CD4-positive, alpha-beta T cell treated with Interleukin-12 subunit alpha and Interleukin-12 subunit beta, for 1 hour (primary cell): ENCODE measurements at places on chromosomes 13 and 19.

DNA sequence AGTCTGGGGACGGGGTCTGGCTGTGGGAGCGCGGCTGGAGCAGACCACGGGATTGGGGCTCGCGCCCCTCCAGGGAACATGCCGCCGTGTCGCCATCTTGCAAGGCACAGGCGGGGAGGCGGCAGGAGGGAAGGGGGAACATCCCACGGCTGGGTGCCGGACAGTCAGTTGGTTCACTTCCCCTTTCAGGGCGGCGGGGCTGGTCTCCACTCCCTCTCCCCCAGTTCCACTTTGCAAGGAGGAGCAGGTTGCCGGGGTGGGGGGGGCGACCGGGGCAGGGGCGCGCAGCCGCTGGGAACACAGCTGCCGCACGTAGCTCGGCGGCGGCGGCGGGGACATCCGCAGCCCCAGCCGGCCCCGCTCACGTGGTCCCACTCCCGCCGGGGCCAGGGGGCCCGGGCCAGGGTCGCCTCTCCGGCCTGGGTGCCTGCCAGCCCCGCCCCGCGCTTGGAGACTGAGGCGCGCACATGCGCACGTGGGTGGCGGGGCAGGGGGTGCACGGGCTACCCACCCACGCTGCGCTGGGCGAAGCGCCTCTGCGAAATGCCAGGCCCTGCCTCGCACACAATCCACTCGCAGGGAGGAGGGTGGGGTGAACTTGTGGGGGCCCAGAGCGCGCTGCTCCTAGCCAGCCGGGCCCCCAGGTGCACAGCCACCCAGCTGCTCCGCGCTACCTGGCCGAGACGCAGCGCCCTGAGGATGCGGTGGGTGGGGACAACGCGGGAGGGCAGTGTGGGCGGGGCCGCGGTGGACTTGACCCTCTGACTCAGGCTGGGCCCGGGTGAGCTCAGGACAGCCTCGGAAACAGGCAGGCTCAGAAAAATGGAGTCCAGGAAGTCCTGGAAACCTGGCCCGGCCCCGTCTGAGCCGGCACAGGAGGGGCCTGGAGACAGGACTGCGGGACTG is 6.4 kb downstream of the KLF16 start:
- DNase-seq, result no peak

DNA sequence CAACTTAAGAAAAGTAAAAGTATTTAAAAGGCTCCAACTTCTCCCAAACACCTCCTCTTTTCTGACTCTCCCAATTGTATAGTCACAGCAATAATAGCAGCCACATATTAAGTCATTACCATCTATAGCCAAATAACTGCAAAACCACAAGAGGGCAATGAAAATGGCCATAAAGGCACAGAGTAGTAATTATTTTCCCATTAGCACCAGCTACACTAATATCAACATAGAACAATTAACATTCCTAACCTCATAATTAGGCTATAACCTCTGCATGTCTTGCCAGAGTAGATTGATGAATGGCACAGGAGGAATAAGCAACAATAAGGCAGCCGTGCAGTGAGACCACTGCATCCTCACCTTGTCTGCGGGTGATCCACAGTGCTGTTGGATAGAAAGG is 226.4 kb upstream of the SERP2 start:
- DNase-seq, result no peak

- no peak for DNase-seq
These were observed 114.5 kb downstream of the STK24 start for GRCh38 chr13:98462241-98462882.

- no peak for DNase-seq
These were observed 977 bp downstream of the EPHX3 start for GRCh38 chr19:15231271-15231670.

DNA sequence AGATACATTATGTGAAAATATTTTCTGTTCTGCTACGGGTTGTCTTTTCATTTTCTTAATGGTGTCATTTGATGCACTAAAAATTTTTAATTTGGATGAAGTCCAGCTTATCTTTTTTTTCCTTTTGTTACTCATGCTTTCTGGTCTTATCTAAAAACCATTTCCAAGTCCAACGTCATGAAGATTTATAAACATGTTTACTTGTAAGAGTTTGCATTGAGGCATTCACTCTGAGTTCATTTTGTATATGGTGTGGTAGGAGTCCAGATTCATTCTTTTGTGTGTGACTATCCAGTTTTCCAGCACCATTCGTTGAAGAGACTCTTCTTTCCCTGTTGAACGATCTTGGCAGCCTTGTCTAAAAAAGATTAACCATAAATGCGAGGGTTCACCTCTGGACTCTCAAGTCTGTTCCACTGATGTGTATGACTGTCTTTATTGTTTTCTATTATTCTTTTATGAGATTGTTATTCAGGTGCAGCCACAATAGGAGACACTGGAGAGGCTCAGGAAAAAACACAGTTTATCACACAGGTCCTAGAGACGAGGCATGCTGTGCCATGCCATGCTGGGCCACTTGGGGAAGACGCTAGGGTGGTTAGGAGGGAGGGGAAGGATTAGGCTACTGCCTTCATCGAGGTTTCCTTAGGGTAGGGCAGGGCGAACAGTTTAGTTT is 35.0 kb downstream of the NAA16 start:
- no peak for DNase-seq

GRCh38 chr19:34639491-34640085 is 37.4 kb downstream of the SCGB2B2 start:
- peak; percentile 71 for DNase-seq

- no peak for DNase-seq
These were observed 207.6 kb downstream of the DACH1 start for GRCh38 chr13:71659404-71659803.

DNA sequence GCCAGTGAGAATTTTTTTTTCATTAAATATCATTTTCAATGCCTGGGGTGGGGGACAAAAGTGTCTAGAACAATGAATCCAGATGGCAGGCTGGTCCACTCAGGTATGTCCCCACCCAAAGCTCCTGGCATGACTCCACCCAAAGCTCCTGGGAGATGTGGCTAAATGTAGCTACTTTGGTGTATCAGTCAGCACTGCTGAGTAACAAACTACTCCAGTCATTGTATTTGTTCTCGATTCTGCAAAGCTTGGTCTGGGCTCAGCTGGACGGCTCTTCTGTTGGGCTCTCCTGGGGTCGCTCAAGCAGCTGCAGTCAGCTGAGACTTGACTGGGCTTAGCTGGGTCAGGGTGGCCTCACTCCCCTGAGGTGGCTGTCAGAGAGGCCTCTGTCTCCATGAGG is 48.5 kb downstream of the CELF5 start:
- no peak for DNase-seq

GRCh38 chr19:3471954-3472655 is 8.2 kb downstream of the SMIM24 start:
- peak; percentile 30 for DNase-seq

GRCh38 chr19:14091813-14092462 is 1.4 kb upstream of the SAMD1 start:
- no peak for DNase-seq

DNA sequence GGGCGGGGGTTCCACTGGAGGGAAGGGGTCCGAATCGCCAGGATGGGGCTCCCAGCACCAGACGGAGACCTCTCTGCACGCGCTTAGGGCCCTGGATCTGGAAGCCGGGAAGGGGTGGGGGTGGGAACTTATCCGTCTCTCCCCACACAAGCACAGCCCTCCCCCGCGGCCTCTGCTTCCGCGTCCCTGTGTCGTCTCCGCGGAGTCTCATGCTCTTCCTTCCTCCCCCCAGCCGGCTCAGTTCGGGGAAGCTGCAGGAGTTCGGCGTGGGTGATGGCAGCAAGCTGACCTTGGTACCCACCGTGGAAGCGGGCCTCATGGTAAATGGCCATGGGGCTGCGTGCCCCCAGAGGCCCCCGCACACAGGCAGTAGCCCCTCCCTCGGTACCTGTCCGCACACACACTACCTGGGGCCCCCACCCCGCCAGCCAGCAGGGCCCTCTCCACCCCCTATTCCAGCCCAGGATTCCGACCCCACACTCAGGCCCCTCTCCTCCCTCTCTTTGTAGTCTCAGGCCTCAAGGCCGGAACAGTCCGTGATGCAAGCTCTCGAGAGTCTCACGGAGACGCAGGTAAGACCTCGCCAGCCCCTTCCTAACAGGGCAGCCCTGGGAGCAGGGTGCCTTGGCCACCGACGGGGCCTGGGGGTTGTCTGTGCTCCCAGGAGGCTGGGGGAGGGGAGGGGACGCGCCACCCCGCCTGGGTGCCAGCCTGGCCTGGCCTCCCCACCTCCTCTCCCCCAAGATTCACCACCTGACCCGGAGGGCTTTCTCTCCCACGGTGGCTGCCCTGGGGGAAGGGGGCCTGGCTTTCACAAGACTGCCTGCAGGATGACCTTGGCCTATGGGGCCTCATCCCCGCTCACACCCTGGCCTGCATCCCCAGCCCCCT is 3.2 kb downstream of the MIDN start:
- peak; percentile 66 for DNase-seq

GRCh38 chr19:40791349-40791748 is 7.6 kb upstream of the EGLN2 start:
- DNase-seq, result no peak

DNA sequence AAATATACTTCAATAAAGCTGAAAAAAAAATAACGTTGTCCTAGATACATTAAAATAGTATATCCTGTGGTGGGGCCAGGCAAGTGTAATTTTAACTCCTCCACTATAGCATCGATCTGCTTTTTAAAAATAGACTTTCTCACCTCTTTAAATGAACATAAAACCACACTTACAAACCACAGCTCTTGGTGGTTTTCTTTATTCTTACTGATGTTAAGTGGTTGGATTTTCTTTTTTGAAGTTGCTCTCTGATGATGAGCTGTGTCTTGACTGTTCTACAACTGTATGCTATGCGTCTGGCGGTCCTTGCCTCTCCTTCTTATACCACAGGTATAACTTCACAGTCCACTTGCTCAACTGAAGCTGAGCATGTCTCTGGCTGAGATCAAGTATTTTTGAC is 721.5 kb upstream of the KLHL1 start:
- no peak for DNase-seq

- no peak for DNase-seq
These were observed 888.5 kb downstream of the UQCRFS1 start for GRCh38 chr19:28324275-28325060.

GRCh38 chr13:75507027-75508001 is 25.3 kb upstream of the TBC1D4 start:
- no peak for DNase-seq

- no peak for DNase-seq
These were observed 42.1 kb upstream of the C13orf46 start for GRCh38 chr13:114015969-114016295.

DNA sequence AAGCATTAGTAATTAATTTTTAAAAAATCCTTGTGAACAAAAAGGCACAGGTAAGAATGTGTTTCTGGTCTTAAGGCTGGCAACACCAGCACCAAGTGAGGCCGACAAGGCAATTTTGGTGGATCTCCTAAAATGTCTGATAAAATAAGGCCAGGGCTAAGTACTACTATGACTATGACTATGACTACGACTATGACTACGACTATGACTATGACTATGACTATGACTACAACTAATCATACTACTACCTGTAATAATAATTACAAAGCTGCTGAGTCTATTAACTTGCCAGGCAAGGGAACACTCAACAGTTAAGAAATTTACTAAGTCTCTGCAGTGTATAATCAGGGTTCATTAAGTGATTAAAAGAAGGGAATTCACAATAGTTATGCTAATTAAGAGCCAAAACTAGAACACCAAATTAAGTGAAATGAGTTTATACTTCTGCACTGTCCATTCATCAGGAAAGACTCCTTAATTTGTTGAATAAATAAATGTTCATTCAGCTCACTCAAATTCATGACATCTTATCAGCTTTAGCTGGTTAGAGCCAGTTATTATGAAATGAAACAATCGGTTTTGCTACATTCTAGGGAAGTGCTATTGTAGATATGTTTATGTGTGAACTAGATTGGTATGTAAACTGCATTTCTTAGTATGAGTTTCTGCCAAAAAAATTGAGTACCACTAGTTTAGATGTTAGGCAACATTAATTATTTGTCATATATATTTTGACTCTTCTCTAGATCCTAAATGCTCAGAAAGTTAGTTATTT is 1626.2 kb upstream of the PCDH20 start:
- no peak for DNase-seq

DNA sequence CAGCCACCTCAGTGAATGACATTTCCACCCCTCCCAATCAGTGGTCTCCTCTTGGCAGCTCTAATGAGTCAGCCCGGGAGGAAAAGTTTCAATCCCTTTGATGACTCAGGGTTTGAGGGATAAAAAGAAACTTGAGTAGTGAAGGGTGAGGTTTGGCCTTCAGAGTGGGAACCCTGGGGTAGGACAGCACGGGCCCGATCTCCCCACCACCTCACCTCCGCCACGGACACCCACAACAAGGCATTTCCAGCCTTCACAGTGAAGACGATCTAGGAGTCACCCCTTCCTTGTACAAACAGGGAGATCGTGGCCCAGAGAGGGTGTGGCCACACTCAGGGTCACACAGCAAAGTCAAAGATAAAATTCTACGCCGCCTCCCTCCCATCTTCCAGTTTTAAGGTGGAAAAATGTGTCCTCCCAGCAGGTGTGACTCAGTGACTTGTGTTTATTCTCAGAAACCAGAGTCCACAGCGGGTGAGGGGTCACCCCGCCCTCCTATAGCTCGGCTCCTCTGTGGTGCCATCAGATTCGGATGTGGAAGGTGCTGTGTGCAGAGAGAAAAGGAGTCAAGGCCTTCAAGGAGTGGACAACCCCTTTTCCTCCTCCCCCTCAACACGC is 12.3 kb downstream of the CIB3 start:
- no peak for DNase-seq

- peak; percentile 5 for DNase-seq
These were observed 5.3 kb upstream of the ZNF613 start for GRCh38 chr19:51921949-51922348.

- peak; percentile 74 for DNase-seq
These were observed 1.3 kb upstream of the CEACAM6 start for GRCh38 chr19:41753936-41754529.

DNA sequence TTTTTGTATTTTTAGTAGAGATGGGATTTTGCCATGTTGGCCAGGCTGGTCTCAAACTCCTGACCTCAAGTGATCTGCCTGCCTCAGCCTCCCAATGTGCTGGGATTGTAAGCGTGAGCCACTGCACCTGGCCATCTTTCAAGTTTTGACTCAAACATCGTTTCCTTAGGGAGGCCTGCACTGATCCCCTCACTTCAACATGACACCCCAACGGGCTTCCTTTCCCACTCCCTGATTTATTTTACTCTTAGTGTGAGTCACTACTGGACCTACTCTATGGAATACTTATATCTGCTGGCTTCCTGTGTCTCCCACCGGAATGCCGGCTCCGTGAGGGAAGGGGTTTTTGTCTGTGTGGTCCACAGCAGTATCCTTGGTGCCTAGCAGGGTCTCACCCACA is 4.5 kb upstream of the ADAMTS10 start:
- DNase-seq, result no peak

- DNase-seq, result no peak
These were observed 1669.9 kb upstream of the SPRY2 start for GRCh38 chr13:82010780-82011179.

DNA sequence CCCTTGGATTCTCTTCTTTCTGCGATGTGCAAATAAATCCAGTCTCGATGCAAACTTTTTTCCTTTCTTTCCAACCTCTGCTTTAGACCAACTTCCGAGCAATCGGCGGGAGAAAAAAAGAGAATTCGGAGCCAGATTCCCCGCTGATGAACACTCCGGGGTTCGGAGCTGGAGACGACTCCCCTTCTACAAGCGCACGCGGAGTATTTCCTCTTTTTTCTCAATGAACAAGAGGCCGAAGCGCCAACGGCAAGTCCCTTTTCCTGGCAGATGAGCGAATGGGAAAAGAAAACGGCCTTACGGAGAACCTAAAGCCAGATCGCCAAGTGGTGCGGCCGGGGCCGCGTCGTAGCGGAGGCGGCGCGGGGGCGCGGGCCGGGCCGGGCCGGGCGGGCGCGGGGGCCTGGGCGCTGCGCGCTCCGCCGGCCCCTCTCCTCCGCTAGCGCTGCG is 250 bp downstream of the SPRY2 start:
- no peak for DNase-seq

GRCh38 chr13:106393776-106394175 is 141.7 kb downstream of the EFNB2 start:
- no peak for DNase-seq
